ENCODE measurements at places on chromosomes 4 and X.

- no peak for DNase-seq
Observed at GRCh38 chr4:145496292-145496691, 14.6 kb downstream of the SMAD1 start.

DNA sequence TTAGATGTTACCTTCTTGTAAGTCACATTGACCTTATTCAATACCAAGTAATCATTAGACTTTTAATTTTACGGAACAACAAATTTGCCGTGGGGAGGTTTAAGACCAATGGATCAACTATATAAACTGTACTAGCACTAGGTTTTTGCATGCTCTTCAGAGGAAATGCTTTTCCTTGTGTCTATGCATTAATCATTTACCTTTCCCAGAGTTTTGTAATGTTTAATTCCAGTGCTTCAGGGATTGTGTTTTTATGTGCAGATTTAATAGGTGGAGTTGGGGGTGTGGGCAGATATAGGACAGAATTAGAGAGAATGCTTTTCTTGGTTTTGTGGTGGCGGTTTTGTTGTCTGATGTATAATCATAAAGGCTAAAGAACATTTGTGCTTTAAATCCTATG is 76.0 kb upstream of the SMARCA5 start:
- DNase-seq: no peak

- no peak for DNase-seq
Observed at GRCh38 chr4:15836362-15836761, 58.2 kb downstream of the CD38 start.

- no peak for DNase-seq
Observed at GRCh38 chr4:61300266-61300844, 100.2 kb downstream of the ADGRL3 start.

GRCh38 chr4:37767546-37767945 is 58.9 kb upstream of the PGM2 start:
- peak; percentile 6 for DNase-seq

GRCh38 chr4:145557720-145558119 is 61.5 kb upstream of the MMAA start:
- peak; percentile 55 for DNase-seq

DNA sequence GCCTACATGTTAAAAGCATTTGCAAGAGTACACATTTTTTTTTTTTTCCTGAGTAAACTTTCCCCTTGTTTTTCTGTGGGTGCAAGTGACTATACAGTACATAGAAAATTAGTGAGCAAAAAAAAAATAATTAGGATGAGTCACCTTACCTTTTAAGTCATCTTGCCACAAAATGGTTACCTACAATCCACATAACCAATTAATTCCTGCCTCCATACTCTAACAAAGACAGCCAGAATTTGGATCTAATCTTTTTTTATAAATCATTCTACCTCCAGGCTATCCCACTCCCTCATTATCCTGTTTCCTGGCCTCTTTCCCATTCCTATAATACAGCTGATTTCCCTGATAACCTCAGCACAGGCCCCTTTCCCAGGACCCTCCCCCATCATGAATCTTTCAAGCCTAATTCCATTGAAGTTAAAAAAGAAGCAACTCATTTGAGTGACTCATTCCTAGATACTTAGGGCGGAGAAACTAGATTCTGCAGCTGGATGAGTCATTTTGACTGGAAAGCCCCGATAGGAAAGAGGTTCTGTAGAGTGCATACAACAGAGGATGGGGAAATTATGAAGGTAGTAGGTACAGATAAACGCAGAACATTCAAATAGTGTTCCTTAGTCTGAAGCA is 128.2 kb downstream of the C4orf51 start:
- DNase-seq: peak; percentile 82

DNA sequence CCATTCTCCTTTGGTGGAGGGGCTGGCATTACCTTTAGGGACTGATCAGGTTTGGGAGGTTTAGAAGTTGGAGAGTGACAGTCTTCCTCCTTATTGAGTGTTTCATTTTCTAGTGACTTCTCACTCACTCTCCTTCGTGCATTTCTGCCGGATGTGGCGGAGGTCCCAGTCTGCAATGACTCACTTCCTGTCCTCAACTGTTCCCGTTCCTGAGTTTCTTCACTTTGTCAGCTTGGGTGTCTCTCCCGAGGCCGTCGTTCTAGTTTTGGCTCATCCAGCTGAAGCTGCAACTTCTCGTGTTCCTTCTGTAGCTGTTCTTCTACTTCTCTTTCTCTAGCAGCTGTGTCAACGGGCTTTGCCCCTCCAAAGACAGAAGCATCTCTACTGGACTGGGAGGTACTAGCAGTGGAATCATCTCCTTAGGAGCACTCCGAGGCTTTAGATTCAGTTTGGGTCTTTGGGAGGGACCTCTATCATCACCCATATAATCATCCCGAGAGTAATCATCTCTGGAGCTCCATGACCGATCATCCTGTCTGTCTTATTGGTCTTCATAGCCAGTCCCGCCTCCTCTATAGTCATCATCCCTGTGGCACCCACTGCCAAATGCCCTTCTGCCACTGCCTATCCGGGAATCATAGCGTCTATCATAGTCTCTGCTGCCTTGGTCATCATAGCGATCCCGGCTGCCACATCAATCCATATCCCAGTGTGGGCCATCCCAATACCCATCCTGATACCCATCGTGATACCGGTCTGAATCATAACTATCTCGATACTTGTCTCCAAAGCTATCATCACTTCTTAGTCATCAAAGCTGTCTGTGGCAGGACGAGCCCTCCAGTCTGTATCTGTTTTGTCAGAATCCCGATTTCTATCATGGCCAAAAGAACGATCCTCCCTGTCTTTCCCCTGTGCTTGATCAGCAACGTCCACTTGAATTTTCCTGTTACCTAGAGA is 35.3 kb upstream of the VSIG4 start:
- DNase-seq: no peak

GRCh38 chr4:184419976-184420375 is 54.4 kb downstream of the IRF2 start:
- no peak for DNase-seq

DNA sequence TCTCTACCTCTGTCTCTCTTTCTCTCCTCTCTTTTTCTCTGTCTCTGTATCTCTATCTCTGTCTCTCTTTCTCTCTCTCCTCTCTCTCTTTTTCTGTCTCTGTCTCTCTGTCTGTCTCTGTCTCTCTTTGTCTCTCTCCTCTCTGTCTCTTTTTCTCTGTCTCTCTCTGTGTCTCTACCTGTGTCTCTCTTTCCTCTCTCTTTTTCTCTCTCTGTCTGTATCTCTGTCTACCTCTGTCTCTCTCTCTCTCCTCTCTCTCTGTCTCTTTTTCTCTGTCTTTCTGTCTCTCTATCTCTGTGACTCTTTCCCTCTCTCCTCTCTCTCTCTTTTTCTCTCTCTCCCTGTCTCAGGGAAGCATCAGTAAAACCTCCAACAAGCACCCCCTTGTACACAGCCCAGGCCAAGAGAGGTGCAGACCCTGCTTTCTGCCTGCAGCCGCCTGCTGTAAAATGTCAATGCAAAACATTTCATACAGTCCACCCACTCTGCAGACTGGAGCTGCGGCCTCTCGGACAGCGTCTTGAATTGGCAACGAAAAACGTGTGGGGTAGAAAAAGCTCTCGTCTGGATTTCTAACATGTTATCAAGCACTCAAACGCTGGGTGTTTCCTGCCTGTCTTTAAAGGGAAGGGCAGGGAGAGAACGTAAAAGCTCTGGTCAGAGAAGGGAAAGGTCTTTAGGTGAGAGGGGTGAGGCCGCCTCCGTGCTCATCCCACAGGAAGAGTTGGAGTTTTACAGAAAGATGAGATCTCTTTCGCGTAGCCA is 3.7 kb upstream of the SHOX start:
- DNase-seq: no peak

DNA sequence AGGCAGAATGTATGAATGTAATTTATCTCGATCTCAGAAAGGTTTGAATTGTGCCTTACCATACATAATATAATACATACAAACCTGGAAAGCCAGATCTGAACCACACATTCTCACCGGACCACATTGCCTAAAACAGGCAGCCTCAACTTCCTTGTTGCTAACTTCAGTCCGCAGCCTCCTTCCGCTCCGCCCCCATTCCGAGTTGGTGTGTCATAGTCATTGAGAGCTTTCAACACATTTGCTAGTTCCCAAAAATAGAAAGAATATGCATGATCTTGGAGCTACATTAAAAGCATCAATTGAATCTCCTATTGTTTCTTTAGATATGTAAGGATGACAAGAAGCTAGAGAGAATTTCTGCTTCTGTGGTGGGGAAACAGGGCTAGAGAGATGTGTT is 127.2 kb downstream of the ARHGEF9 start:
- DNase-seq: peak; percentile 28

GRCh38 chrX:24594501-24594900 is 52.6 kb downstream of the PCYT1B start:
- no peak for DNase-seq

GRCh38 chr4:20589436-20589835 is 110.8 kb upstream of the PACRGL start:
- DNase-seq: no peak

GRCh38 chrX:150540965-150541364 is 27.5 kb upstream of the MTM1 start:
- DNase-seq: no peak

GRCh38 chrX:32893751-32894150 is 317.6 kb downstream of the DMD start:
- DNase-seq: no peak

GRCh38 chr4:126526335-126526734 is 1106.4 kb upstream of the INTU start:
- DNase-seq: no peak

GRCh38 chr4:113539408-113539807 is 222.1 kb downstream of the CAMK2D start:
- DNase-seq: peak; percentile 22

- no peak for DNase-seq
Observed at GRCh38 chr4:119032921-119033685, 102.5 kb upstream of the MYOZ2 start.

- no peak for DNase-seq
Observed at GRCh38 chr4:64774626-64775025, 365.4 kb upstream of the TECRL start.

DNA sequence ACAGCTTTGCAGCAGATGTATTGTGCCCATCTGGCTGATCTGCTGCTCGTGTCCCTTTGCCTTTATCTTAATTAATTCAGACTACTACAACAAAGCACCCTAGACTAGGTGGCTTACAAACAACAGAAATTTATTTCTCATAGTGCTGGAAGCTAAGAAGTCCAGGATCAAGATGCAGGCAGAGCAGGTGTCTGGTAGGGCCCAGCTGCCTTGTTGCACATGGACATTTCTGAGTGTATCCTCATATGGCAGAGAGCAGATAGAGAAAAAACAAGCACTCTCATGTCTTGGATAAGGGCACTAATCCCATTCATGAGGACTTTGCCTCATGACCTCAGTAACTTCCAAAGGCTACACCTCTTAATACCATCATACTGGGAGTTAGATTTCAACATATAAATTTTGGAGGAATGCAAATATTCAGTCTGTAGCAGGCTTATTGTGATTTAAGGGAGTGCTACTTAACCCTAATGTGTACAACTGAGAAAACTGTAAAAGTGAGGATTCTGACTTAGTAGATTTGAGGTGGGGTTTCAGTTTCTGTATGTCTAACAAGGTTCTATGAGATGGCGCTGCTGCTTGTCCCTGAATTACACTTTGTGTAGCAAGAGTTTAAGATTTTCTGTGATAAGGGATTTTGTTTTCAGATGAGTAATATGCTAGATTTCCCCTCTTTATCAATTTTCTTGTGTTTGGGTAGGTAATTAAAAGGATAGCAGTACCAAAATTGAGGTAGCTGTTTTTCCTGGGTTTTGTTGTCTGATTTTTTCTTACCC is 473.2 kb upstream of the TECRL start:
- DNase-seq: no peak

DNA sequence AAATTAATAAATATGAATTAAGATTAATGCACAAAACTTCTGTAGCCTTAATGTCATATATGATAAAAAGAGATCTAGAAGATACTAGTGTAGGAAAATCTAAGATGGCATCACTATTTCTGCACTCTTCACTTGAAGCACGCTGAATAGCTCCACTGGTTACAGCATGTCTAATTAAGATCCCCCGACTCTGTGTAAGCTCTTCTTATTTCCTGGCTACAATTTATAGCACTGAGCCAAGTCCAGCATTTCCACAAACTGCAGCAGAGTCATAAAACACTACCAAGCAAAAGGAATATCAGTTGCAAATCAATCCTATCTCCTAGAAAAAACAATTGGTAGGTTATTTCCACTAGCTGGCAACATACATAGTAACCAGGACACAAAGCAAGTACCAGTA is 1.3 kb upstream of the CCNA2 start:
- DNase-seq: no peak

GRCh38 chr4:48974979-48975640 is 11.0 kb upstream of the CWH43 start:
- DNase-seq: no peak

- no peak for DNase-seq
Observed at GRCh38 chr4:98249831-98250230, 11.4 kb upstream of the RAP1GDS1 start.

- DNase-seq: no peak
Observed at GRCh38 chr4:38644201-38644600, 19.8 kb upstream of the KLF3 start.

- DNase-seq: no peak
Observed at GRCh38 chrX:107602694-107603239, 25.5 kb upstream of the PRPS1 start.

DNA sequence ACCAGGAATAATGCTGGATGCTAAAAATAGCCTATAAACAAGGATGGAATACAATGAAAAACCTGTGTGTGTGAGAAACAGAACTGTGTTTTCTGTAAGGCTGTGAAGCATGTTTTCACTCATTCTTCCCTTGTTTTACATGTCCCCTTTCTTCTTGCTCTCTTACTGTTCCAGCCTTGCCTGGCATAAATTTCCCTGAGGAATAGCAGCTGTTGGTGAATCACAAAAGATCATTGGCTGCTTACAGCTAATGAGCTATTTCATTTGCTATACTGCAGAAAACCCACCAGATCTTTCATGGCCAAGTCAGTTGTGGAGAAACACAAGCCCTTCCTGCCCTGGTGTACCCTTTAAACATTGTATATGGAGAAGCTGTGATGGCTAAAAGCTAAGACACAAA is 91.1 kb downstream of the LDB2 start:
- DNase-seq: no peak

- DNase-seq: no peak
Observed at GRCh38 chrX:10631416-10632145, 11.2 kb upstream of the MID1 start.

GRCh38 chr4:126727461-126727860 is 905.3 kb upstream of the INTU start:
- peak; percentile 9 for DNase-seq

- DNase-seq: no peak
Observed at GRCh38 chr4:112520598-112521122, 4.7 kb upstream of the NEUROG2 start.

DNA sequence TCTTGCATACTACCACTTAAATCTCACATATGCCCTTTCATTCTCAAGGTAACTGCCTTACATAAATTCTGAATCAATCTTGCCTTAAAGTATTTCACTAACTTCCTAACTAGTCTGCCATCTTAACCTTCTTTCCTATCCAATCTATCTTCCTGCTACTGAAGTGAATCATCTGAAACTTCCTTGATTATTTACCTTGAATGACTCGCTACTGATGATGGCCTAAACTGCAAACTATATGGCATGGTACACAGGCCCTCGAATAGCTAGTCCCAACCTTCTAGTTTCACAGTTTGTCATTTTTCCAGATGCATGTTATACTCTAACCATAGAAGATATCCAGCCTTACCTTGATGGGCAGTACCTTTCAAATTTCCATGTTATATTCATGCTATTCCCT is 19.9 kb downstream of the PHKA1 start:
- no peak for DNase-seq
